ENCODE measurements at places on chromosomes 2 and 18.

- no peak for DNase-seq
Observed at GRCh38 chr18:25171334-25171733, 180.6 kb downstream of the ZNF521 start.

DNA sequence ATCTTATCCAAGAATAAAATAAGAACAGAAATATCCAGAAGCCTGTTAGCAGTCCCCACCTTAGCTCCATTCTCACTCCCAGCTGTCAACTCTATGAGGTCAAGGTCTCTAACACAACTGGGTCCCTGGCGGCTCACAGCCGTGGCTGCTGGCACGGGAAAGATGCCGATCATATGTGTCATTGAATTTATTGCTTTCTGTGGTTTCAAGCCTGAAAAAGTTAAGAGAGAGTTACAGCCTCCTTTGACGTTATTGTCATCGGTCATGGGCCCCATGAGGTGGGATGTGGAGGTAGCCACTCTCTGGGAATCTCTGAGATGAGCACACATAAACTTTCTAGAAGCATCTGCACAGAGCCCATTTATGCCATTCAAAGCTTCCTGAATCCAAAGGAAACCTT, 28.7 kb upstream of the CABLES1 start:
- no peak for DNase-seq

DNA sequence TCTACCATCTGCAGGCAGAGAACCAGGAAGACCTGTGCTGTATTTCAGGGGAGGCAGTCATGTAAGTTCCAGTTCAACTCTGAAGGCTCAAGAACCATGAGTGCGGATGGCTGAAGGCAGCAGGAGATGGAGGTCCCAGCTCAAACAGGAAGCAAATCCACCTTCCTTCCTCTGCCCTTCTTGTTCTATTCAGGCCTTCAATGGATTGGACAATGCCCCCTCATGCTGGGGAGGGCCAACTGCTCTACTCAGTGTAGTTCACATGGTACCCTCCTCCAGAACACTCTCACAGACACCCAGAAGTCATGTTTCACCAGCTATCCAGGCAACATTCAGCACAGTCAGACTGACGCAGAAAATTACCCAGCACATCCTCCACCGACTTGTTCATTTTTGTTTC, 39.1 kb upstream of the RAB31 start:
- no peak for DNase-seq

DNA sequence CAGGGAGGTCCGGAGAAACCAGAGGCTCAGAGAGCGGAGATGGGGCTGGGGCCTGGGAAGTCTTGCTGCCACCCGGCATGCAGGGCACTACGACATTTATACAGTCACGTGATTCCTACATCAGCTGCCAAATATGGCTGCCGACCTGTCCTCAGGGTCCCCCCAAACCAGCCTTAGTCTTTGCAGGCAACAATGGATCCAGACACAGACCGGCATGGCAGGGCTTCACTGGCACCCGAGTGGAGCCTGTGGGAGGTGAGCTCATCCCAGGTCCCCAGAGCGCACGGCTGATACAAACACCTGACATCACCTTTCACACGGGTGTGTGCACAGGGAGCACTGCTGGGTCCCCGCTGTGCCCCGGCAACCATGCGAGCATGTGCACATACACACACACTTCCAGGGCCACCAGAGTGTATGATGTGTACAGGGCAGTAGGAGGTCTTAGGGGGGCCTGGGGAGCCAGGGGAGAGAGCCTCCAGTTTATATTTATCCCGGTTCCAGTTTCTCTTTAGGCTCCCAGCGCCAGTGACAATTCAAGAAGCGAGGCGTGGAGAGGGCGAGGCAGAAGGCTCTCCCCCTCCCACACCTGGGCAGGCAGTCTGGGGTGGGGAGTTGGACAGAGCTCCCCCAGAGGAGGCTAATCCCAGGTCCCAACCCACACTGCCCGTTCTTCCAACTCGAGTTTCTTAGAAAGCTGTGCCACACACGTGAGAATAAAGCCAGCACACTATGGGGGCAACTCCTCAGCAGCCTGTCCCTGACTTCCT, 2.7 kb downstream of the SEMA4C start:
- no peak for DNase-seq

DNA sequence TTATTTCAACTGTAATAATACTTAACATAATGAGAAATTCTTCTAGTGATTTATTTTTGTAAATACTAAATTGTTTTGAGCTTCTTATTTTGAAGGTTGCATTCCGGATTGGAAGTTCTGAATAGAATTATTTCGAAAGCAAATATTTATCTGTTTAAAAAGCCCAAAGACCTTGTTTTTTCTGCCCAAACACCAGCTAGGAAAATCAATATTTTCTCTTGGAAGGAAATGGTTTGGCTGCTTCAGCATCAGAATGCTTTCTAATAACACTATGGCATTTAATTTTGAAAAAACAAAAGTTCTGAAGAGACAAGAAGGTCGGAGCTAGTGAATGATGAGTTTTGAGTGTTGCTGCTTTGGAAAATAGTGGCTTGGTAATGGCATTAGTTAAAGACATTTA, 303.9 kb upstream of the KCNJ3 start:
- no peak for DNase-seq

GRCh38 chr2:99492721-99493120, 2.9 kb upstream of the REV1 start:
- DNase-seq: no peak

DNA sequence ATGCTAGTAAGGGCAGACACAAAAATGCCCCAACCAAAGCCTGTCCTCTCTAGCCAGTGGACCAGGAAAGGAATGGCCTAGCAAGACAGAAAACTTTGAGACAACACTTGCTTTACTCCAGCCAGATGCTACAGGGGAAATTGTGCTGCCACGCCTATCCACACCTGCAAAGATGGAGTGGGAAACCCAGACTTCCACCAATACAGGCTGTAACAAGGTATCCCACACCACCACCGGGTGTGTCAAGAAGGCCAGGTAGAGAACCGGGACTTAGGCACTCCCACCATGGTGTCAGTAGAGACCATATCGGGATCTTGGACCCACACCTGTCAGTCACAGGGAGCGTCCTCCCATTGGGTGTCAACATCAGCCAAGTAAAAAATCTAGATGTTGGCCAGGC, 16.2 kb upstream of the ESPNL start:
- no peak for DNase-seq

DNA sequence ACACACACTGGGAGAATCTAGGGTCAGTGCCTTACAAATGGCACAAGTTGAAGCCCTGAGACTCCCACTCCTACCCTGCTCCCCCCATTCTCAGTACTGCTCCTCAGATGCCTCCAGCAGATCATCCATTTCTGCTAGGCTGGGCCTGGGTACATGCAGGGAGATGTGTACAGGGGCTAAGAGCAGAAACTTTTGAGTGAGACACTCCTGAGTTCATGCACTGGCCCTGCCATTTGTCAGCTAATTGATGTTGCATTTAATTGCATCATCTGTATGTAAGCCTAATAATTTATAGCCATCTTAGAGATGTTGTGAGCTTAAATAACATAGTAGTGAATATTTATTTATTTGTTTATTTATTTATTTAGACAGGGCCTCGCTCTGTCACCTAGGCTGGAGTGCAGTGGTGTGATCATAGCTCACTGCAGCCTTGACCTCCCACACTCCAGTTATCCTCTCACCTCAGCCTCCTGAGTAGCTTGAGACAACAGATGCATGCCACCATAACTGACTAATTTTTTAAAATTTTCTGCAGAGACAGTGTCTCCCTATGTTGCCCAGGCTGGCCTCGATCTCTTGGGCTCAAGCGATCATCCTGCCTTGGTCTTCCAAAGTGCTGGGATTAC, 4.8 kb upstream of the CASP8 start:
- no peak for DNase-seq

DNA sequence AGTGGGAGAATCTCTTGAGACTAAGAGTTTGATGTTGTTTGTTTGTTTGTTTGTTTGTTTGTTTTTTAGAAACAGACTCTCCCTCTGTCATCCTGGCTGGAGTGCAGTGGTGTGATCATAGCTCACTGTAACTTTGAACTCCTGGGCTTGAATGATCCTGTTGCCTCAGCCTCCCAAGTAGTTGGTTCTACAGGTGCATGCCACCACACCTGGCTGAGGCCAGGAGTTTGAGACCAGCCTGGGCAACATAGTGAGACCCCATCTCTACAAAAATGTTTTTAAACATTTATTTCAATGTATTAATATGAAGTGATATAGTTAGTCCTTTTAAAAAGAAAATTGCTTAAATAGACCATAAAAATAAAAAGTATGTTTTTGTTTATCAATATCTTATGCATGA, 35.6 kb downstream of the MAP3K19 start:
- DNase-seq: no peak

GRCh38 chr2:137190411-137191195, 425.3 kb downstream of the THSD7B start:
- no peak for DNase-seq

DNA sequence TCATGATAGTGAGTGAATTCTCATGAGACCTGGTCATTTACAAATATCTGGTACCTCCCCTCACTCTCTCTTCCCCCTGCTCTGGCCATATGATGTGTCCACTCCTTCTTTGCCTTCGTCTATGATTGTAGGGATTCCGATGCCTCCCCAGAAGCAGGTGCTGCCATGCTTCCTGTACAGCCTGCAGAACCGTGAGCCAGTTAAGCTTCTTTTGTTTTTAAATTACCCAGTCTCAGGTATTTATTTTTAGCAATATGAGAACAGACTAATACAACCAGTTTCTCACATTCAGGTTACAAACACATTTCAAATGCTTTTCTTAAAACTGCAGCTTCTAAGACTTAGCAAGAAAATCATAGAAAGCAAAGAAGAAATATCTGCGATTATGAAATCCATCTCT, 321.2 kb upstream of the CDH7 start:
- DNase-seq: no peak

- DNase-seq: no peak
Observed at GRCh38 chr18:9825571-9826073, 60.2 kb upstream of the TXNDC2 start.

DNA sequence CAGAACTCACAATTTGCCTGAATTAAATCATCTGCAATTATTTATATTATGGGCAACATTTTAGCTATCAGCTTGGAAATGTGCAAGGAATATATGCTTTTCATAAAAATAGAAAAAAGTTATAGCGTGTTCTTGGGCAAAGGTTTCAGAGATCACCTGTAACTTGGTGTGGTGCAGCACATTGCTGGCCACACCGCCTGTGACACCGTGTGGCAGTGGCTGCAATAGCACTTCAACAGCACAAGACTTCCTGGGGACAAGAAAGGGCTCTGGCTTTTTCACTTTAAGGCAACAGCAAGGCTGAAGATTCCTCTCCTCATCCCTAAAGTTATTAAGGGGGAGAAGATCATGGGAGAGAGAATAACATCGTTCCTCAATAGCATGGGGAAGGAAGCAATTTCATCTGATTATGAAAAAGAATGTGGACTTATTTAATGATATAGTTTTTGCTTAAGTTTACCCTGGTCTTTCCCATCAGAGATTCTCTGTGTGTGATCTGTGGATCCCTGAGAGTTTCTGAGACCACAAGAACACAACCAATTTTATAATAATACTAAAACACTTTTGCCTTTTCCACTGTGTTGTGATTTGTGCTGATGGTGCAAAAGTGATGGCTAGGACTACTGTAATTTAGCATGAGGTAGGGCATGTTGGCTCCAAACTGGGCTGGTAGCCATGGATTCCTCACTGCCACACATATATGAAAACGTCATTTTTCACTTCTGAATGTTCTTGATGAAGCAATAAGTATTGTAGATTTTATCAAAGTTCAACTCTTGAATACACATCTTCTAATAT, 15.0 kb upstream of the SERPINB3 start:
- DNase-seq: no peak

DNA sequence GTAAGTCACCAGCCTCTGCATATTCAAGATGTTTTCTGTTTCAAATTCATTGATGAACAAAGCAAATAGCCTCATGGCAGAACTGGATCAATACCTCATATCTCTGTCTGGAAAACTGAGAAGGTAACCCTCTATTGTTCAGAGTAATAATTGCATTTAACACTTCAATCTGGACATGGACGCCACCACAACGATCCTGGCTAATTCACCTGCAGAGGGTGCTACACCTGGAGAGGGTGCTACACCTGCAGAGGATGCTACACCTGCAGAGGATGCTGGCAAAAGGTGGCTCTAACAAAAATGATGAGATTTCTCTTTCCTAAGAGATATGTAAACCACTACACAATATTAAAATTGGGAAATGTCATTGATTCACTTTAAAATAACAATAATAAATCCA, 183.1 kb upstream of the HNRNPA3 start:
- DNase-seq: no peak

- DNase-seq: no peak
Observed at GRCh38 chr2:14722904-14723570, 90.5 kb downstream of the LRATD1 start.

GRCh38 chr2:212428681-212429478, 109.7 kb downstream of the ERBB4 start:
- no peak for DNase-seq

GRCh38 chr2:235043762-235044500, 92.1 kb downstream of the SH3BP4 start:
- no peak for DNase-seq

- no peak for DNase-seq
Observed at GRCh38 chr2:121475811-121476571, 54.7 kb upstream of the RNU4ATAC start.

Data from GM06990 (cell line).